ENCODE measurements at places on chromosomes 5 and 9.

DNA sequence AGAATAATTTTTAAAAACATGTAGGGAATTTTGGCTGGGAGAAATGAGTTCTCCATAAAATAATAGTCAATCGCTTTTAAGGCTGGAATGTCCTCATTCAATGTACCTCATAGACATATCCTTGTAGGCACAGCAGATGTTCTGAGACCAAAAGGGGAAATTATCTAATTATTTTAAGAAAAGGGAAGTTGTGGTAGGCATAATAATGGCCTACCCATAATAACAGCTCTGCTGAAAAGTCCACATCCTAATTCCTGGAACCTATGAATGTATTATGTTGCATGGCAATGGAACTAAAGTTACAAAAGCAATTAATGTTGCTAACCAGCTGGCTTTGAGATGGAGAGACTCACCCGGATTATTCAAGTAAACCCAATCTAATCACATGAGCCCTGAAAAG is 216.1 kb downstream of the TRIM36 start:
- no peaks in the 10 kb centered on the region for H3K4me1 ChIP-seq
- H3K27ac ChIP-seq: no peak overlapping the region
- H3K27me3 ChIP-seq: no peaks in the 10 kb centered on the region

DNA sequence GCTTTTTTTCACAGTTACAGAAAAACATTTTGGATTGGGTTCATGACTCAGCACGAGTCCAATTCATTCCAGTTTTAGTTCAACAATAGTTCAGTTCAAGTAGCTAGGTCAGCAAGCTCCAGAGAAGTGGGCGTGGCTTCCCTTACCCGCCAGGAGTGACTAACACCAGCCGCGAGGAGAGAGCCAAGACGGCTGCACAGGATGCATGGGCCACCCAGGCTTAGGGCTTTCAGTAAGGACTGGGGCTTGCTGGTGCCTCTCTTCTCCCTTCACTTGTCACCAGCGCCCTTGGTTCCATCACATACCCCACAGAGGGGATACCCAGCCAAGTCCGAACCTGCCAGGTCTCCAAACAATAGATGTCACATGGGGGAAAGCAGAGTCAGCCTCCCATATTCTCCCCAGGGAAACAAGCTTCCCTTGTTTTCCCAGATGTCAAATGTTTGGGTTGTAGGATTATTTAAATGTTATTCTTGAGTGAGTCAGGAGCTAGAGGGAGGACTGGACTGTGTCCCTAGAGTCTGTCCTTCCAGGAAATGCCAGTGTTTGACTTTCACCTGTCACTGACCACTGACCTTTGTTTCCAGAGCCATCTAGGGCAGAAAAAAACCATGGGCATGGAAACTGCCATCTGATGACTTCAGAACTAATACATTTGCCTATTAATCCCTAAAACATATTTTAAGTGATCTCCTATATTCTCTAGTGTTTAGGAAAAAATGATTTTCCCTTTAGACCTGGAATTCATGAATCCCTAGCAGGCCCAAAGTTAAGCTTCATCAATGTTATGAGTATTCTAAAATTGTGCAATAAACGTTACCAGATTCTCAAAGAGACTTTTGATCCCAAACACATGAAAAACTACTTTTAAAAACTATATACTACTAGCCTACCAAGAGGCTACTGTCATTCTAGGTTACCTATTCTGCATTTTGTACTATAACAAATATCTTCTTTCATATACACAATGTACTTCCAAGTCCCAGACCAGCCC is 51.9 kb downstream of the NIPAL4 start:
- H3K36me3 ChIP-seq: peaks cover 47% of the 10 kb centered on the region
- H3K27me3 ChIP-seq: no peaks in the 10 kb centered on the region
- H3K4me3 ChIP-seq: no peak overlapping the region
- no peak overlapping the region for H3K27ac ChIP-seq
- H3K4me1 ChIP-seq: peaks cover 11% of the 10 kb centered on the region

DNA sequence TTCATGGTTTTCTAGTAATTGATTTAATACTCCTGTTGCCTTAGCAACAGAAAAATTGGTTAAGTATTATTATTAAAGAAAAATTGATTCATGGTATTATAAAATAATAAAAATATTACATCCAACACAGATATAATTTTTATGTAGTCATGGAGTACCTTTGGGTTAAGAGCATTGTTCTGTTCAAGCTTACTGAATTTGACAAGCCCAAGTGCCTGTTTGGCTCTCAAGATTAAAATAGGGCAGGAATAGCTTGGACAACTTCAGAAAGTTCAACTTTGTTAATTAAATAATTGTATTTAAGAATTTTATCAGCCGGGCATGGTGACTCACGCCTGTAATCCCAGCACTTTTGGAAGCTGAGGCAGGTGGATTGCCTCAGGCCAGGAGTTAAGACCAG is 82.0 kb downstream of the NIPBL start:
- no peaks in the 10 kb centered on the region for H3K4me1 ChIP-seq
- peaks cover 32% of the 10 kb centered on the region for H3K36me3 ChIP-seq
- H3K27me3 ChIP-seq: no peaks in the 10 kb centered on the region
- DNase-seq: no peak
- no peak overlapping the region for H3K27ac ChIP-seq

- H3K4me1 ChIP-seq: peaks cover 5% of the 10 kb centered on the region
- H3K27ac ChIP-seq: no peak overlapping the region
- DNase-seq: no peak
- H3K27me3 ChIP-seq: no peaks in the 10 kb centered on the region
- no peak overlapping the region for H3K4me3 ChIP-seq
Observed at GRCh38 chr5:107576155-107576554, 94.6 kb downstream of the EFNA5 start.

- no peak overlapping the region for H3K27ac ChIP-seq
- H3K36me3 ChIP-seq: no peaks in the 10 kb centered on the region
- no peaks in the 10 kb centered on the region for H3K4me1 ChIP-seq
- no peak for DNase-seq
- H3K4me3 ChIP-seq: no peak overlapping the region
- no peaks in the 10 kb centered on the region for H3K27me3 ChIP-seq
Observed at GRCh38 chr5:142810081-142810480, 39.9 kb downstream of the ARHGAP26 start.

DNA sequence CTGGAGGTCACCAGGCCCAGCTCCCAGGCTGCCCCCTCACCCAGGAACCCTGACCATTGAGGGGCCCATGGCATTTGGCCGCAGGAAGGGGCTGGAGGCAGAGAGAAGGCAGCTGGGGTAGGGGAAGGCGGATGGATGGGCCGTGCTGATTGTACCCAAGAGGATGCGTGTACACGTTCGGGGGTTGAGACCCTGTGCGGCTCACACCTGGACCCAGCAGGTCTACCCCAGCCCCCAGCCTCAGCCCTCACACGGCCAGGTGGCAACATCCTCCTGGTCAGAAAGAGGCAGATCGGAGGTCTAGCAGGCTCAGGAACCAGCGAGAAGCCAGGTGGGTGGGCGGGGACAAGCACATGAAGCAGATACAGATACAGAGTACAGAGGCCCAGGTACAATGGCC is 33.7 kb downstream of the NACC2 start:
- no peak overlapping the region for H3K27ac ChIP-seq
- H3K4me3 ChIP-seq: no peak overlapping the region
- H3K4me1 ChIP-seq: peaks cover 4% of the 10 kb centered on the region

- no peaks in the 10 kb centered on the region for H3K36me3 ChIP-seq
- H3K27ac ChIP-seq: no peak overlapping the region
- no peaks in the 10 kb centered on the region for H3K4me1 ChIP-seq
- H3K27me3 ChIP-seq: no peaks in the 10 kb centered on the region
Observed at GRCh38 chr5:68533571-68534084, 318.1 kb downstream of the PIK3R1 start.

DNA sequence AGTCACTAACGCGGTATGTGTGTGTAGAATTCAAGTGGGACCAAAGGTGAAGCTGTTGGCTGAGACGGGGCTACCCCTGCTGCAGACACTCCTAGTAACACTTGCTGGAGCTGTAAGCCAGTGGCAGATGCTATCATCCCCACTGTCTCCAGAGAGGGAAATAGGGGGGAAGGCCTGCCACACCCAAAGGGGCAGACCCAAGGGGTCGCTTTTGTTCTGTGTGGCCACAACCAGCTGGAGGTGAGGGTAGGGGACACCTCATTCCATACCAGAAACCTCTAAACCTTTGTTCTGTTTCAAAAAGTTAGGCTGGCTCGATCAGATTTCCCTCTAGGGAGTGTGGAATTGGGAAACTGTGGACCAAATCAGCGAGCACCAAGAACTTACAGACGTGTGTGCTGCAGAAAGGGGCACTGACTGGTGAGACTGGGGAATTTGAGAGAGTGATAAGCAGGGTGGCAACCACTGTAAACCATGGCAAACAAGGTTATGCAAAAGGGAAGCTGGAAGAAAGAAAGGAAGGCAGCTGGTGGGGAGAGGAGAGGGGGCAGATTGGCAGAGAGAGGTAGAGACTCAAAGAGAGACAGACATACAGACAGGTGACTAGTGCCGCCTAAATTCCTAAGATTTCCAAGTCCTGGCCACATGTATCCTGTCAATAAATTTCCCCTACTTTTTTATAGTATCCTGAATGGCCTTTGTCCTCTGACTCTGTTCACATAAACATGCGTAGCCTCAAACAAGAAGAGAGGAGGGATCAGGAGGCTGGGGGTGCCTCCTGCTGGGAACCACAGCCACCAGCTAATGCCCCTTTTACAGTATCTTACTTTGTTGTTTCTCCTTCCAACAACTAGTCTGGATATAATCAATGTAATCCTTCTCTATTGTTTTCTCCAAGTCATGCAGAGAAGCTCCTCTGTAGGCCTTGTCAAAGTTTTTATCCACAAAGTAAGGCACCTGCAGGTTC is 15.6 kb upstream of the SPATA24 start:
- H3K27ac ChIP-seq: no peak overlapping the region
- no peaks in the 10 kb centered on the region for H3K27me3 ChIP-seq
- H3K4me3 ChIP-seq: no peak overlapping the region
- DNase-seq: no peak
- H3K36me3 ChIP-seq: no peaks in the 10 kb centered on the region

DNA sequence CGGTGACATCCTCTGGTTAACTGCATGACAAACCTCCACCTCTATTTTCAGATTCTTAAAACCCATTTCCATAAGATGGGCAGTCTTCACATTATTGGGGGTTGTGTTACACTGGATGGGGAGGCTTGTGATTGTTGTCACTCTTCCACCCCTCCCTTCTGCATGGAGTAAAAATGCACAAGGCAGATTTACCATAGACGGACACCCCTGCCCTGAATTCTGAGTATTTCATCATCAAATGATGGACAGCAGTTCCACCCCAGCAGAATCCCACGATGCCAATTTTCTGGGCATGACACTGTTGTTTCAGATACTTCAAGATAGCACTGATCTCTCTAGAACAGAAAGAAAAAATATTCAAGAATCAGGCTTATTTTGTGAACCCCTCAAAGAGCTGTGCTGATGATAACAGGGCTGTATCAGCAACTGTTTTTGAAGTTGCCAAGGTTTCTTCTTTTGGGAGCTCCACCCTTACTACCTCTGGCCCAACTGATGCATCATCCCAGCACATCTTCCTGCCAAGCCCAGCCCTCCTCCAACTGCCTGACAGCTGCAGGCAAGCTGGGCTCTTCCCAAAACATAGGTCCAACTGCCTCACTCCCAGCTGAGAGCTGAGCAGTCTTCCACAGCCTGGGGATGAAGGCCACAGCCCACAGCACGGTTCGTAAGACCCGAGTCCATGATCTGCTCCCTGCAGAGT is 21.4 kb downstream of the CMBL start:
- no peak overlapping the region for H3K27ac ChIP-seq
- H3K36me3 ChIP-seq: no peaks in the 10 kb centered on the region
- no peaks in the 10 kb centered on the region for H3K27me3 ChIP-seq
- no peak for DNase-seq

DNA sequence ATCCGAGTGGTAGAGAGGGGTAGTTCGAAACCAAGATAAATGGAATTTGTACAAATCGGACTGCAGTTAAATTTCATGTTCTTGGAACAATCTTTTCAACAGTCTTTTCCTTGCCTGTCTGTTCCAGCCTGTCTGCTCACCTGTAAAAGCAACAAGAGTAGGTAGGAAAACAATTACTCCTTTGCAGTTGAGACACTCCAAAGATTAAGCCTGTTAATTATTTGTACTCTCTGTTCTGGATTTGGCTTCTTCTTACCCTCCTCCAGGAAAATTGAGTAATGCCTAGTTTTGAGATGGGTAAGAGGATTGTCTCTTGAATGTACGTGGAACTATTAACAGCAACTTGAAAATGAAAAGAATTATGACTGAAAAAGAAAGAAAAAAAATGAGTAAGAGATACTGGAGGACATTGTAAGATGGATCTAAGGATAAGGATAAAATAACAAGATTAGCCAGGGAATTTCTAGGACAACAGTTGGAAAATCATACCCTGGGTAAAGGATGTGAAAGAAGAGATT is 24.3 kb downstream of the SPAAR start:
- H3K27ac ChIP-seq: no peak overlapping the region
- no peaks in the 10 kb centered on the region for H3K27me3 ChIP-seq

DNA sequence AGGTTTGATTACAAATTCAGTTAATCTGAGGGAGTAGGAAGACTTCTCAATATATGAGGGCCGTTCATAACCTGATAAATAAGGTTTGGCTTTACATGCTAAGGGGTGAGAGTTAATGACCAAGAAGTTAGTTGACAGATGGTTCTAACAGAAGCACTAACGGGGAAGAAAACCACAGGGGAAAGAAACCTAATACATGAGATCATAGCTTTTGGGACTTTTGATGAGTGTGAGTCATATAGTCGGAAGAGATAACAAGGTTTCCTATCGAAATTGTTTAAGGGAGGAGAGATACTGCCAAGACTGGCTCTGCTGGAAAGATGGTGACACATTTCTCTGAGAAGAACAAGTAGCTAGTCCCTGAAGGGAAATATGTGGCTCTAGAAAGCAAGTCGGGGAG is 140.1 kb downstream of the COX7C start:
- no peak overlapping the region for H3K27ac ChIP-seq
- no peaks in the 10 kb centered on the region for H3K4me1 ChIP-seq
- no peak for DNase-seq
- H3K27me3 ChIP-seq: no peaks in the 10 kb centered on the region
- no peak overlapping the region for H3K4me3 ChIP-seq
- H3K36me3 ChIP-seq: no peaks in the 10 kb centered on the region
